Mesendoderm (in vitro differentiated cells): ENCODE measurements at places on chromosomes 1 and 21.

DNA sequence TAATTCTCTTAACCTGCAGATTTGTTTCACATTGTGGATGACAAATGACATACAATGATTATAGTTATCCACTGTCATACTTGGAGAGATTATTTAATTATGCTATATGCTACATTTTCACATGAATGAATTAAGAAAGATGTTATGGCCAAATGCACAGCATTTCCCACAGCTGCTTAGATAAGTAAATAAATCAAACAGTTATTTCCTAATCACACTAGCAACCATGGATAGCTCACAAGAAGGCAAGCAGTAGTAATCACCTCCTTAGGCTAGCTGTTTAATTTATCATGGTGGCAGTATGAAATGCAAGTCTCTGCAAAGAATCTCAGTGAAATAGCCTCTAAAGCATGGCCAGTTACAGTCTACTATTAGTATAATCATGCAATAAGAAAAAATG, 1581.5 kb downstream of the NCAM2 start:
- no peak overlapping the region for H3K4me3 ChIP-seq
- no peak for DNase-seq
- no peaks in the 10 kb centered on the region for H3K4me1 ChIP-seq

GRCh38 chr1:47441450-47442106, 3.7 kb downstream of the FOXD2 start:
- peaks cover 80% of the 10 kb centered on the region for H3K27me3 ChIP-seq
- no peak overlapping the region for H3K27ac ChIP-seq
- DNase-seq = no peak
- no peaks in the 10 kb centered on the region for H3K36me3 ChIP-seq
- H3K4me3 ChIP-seq = no peak overlapping the region
- peaks cover 7% of the 10 kb centered on the region for H3K4me1 ChIP-seq

GRCh38 chr1:24504560-24504959, 1.9 kb downstream of the RCAN3 start:
- no peaks in the 10 kb centered on the region for H3K27me3 ChIP-seq
- no peaks in the 10 kb centered on the region for H3K36me3 ChIP-seq
- H3K27ac ChIP-seq = no peak overlapping the region
- DNase-seq = no peak
- no peak overlapping the region for H3K4me3 ChIP-seq
- H3K4me1 ChIP-seq = peaks cover 14% of the 10 kb centered on the region

DNA sequence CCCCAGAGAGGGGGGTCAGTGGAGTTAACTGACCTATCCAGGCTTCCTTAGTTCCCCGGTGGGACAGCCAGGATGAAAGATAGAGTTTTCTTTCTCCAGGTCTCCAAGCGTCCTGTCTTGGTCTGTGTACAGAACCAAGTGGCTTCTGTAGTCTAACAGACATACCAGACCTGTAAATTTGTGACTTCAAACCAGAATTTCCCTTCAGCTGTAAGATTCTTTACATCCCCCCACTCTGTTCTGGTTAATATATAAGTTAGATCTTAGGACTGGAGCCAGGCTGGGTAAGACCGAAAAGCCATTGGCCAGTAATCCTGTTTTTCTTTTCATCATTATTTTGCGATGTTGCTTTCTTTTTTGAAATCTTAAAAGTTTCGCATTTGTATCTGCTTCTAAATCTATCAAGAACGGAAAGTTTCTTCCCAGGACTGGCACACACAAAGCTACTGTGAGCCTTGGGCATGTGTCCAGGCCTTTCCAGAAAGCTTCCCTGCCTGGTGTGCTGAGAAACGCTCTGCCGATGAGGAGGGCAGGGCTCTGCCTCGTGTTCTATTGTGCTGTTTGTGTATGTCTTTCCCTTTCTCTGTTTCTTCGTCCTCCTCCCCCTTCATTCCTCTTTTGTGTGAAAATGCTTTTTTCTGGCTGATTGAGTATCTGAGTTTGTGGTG, 72.3 kb downstream of the RGL1 start:
- H3K27ac ChIP-seq = no peak overlapping the region
- no peaks in the 10 kb centered on the region for H3K27me3 ChIP-seq
- no peak overlapping the region for H3K4me3 ChIP-seq
- no peaks in the 10 kb centered on the region for H3K4me1 ChIP-seq
- H3K36me3 ChIP-seq = no peaks in the 10 kb centered on the region
- DNase-seq = no peak

DNA sequence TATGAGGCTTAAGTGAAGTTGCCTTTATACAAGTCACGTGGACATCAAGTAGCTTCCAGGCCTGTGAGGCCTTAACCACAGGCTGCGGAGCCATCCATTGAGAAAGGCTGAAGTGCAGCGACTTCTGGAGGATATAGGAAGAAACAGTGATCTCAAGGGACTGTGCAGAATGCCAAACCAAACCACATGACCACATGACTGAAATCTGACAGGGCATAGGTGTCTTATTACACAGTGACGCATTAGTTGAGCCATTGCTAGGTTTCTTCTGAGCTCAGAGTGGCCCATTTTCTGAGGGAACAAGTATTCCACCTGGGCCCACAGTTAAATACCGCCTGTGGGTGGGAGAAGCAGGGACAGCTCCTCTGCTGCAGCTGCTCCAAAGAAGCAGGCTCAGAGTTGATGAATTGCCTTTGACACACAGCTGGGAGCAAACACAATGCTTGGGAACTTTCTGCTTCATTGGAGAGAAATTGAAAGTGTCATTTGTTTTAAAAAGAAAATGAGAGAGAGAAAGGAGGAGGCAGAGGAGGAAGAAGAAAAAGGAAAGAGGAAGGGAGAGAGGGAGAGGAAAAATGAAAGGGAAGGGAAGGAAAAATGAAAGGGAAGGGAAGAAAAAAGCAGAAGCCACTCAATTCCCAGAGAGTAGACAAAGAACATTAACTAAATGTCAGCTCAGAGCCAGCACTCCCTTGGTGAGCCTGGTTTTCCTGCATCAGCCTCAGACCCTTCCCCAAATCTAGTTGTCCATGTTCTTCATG, 94.4 kb downstream of the COLGALT2 start:
- no peaks in the 10 kb centered on the region for H3K27me3 ChIP-seq
- peak; percentile 19 for DNase-seq
- no peak overlapping the region for H3K4me3 ChIP-seq
- H3K36me3 ChIP-seq = no peaks in the 10 kb centered on the region
- H3K27ac ChIP-seq = no peak overlapping the region

DNA sequence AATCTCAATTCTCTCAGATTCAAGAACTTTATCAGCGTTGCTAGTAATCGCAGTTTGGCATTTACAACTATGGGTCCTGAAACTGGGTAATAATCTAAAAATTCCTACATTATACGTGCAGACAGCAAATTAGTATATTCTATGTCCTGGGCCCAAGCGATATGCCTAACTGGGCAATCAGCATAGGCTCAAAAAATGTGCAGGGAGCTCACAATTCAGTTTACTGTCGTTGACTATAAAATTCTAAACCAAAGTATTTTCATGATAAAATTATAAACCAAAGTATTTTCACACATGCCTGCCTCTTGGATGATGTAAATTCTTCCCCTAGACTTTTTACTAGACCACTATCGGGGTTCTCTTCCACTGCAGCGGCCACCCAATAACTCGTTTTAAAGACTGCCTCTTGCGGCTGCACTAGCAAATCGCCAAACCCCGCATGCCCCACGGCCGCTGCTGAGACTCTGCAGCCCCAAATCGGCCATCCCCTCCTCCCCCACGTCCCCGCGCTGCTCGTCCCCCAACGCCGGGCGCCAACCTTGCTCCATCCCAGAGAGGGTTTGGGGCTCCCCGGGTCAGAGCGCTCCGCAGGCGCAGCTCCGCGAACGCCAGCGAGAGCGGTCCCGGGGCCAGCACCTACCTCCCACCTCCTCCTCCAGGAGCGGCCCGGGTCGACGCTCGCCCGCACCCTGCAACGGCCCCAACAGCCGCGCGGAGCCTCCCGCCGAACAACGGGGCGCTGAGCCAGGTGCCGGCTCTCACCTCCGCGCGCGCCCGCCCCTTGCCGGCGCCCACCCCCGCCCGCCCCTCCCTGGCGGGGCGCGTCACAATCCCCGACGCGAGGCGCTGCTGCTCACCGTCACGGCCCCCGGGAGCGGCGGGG, 506 bp downstream of the SSX2IP start:
- H3K27me3 ChIP-seq = no peaks in the 10 kb centered on the region
- DNase-seq = peak; percentile 55
- H3K4me3 ChIP-seq = peak overlapping the region; percentile 76
- no peaks in the 10 kb centered on the region for H3K36me3 ChIP-seq
- H3K4me1 ChIP-seq = peaks cover 2% of the 10 kb centered on the region

DNA sequence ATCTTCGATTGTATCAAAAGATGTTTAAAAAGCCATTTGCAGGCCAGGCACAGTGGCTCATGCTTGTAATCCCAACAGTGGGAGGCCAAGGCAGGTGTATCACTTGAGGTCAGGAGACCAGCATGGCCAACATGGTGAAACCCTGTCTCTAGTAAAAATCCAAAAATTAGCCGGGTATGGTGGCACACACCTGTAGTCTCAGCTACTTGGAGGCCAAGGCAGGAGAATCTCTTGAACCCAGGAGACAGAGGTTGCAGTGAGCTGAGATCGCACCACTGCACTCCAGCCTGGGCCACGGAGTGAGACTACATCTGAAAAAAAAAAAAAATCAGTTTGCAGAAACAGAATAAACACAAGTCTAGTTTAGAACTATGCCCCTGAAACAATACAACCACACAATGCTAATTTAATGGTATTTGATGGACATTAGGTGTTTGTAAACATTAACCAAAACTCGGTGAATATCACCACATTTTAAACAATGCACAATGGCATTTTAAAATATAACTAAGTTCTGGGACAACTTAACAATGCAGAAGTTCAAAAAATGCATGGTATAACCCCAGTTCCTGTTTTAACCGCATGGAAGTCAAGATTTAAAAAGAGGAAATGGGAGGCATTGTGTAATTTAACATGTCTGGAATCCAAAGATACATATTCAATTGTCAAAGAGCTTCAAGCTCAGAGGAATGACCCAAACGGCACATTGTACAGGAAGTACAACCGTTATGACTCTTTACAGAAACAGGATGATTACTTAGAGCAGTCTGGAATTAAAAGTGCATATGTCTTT, 7.1 kb upstream of the PTTG1IP start:
- no peaks in the 10 kb centered on the region for H3K4me1 ChIP-seq
- H3K4me3 ChIP-seq = no peak overlapping the region

GRCh38 chr1:64133036-64133435, 70.4 kb upstream of the UBE2U start:
- DNase-seq = no peak
- no peaks in the 10 kb centered on the region for H3K4me1 ChIP-seq
- no peaks in the 10 kb centered on the region for H3K36me3 ChIP-seq
- no peaks in the 10 kb centered on the region for H3K27me3 ChIP-seq
- no peak overlapping the region for H3K4me3 ChIP-seq

- H3K27me3 ChIP-seq = no peaks in the 10 kb centered on the region
- no peak overlapping the region for H3K27ac ChIP-seq
- no peak for DNase-seq
- no peaks in the 10 kb centered on the region for H3K36me3 ChIP-seq
- H3K4me3 ChIP-seq = no peak overlapping the region
- no peaks in the 10 kb centered on the region for H3K4me1 ChIP-seq
Measured at GRCh38 chr1:182086620-182087019, 25.1 kb upstream of the ZNF648 start.

GRCh38 chr1:35655196-35655595, 13.9 kb upstream of the PSMB2 start:
- no peak overlapping the region for H3K27ac ChIP-seq
- no peaks in the 10 kb centered on the region for H3K4me1 ChIP-seq
- DNase-seq = no peak
- no peaks in the 10 kb centered on the region for H3K36me3 ChIP-seq

- no peaks in the 10 kb centered on the region for H3K27me3 ChIP-seq
- H3K4me1 ChIP-seq = no peaks in the 10 kb centered on the region
- H3K4me3 ChIP-seq = no peak overlapping the region
- no peak overlapping the region for H3K27ac ChIP-seq
Measured at GRCh38 chr1:39872698-39873097, 10.6 kb downstream of the TRIT1 start.

GRCh38 chr1:227285745-227286144, 32.5 kb downstream of the CDC42BPA start:
- H3K27me3 ChIP-seq = no peaks in the 10 kb centered on the region
- no peak overlapping the region for H3K27ac ChIP-seq
- DNase-seq = peak; percentile 38
- H3K4me1 ChIP-seq = no peaks in the 10 kb centered on the region

DNA sequence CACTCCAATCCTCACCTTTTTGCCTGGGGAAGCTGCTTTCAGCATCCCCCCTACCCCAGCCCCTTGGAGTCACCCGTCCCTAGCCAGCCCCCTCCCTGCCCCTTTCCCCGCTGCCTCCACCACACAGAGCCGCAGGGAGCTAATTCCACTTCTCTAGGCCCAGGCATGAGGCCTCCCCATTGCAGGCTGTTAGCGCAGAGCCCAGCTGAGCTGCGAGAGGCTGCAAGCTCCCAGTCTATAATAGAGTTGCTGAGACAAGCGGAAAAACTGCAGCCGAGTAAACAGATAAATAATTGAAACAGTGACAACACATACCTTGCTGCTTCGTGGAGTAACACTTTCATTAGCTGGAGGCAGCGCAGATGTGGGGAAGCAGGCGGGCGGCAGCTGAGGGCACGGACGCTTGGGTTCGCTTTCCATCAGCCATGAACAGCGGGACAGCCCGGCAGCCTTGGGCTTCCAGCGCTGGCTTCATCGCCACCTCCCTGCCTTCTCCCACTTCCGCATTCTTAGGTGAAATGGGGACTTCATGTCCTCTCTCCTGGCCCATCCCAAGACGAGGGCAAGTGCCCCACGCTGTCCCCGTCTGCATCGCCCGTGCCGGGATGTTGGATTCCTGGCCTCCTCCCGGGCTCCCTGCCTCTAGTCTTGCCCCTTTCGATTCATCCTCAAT, 183.3 kb downstream of the IGSF21 start:
- DNase-seq = peak; percentile 35
- H3K36me3 ChIP-seq = no peaks in the 10 kb centered on the region
- H3K4me1 ChIP-seq = peaks cover 5% of the 10 kb centered on the region
- H3K27me3 ChIP-seq = no peaks in the 10 kb centered on the region
- no peak overlapping the region for H3K27ac ChIP-seq

GRCh38 chr1:59143811-59144210, 153.1 kb upstream of the FGGY start:
- DNase-seq = no peak
- H3K36me3 ChIP-seq = no peaks in the 10 kb centered on the region
- peaks cover 7% of the 10 kb centered on the region for H3K4me1 ChIP-seq
- no peaks in the 10 kb centered on the region for H3K27me3 ChIP-seq

GRCh38 chr1:193562121-193562520, 375.7 kb upstream of the B3GALT2 start:
- H3K4me1 ChIP-seq = no peaks in the 10 kb centered on the region
- H3K27ac ChIP-seq = no peak overlapping the region
- peak; percentile 83 for DNase-seq
- no peaks in the 10 kb centered on the region for H3K36me3 ChIP-seq
- H3K27me3 ChIP-seq = no peaks in the 10 kb centered on the region

- no peak overlapping the region for H3K27ac ChIP-seq
- H3K27me3 ChIP-seq = no peaks in the 10 kb centered on the region
- no peak overlapping the region for H3K4me3 ChIP-seq
- H3K36me3 ChIP-seq = no peaks in the 10 kb centered on the region
- DNase-seq = no peak
Measured at GRCh38 chr1:107145637-107146036, 4.8 kb downstream of the NTNG1 start.

DNA sequence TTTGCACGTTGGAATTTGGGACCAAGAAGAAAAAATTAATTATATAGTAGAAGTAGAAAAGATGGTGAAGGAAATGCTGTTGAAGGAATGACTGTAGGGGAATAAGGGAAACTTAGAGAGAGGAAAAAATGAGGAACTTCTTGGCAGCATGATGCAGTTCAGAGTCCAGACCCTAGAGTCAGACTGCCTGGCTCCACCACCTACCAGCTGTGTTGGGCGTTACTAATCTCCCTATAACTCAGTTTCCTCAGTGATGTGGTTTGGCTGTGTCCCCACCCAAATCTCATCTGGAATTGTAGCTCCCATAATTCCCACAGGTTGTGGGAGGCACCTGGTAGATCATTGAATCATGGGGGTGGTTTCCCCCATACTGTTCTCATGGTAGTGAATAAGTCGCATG, 1.3 kb upstream of the SELP start:
- no peaks in the 10 kb centered on the region for H3K4me1 ChIP-seq
- no peaks in the 10 kb centered on the region for H3K27me3 ChIP-seq
- H3K36me3 ChIP-seq = no peaks in the 10 kb centered on the region
